Naive thymus-derived CD4-positive, alpha-beta T cell (primary cell): ENCODE measurements at places on chromosomes 1 and 21.

DNA sequence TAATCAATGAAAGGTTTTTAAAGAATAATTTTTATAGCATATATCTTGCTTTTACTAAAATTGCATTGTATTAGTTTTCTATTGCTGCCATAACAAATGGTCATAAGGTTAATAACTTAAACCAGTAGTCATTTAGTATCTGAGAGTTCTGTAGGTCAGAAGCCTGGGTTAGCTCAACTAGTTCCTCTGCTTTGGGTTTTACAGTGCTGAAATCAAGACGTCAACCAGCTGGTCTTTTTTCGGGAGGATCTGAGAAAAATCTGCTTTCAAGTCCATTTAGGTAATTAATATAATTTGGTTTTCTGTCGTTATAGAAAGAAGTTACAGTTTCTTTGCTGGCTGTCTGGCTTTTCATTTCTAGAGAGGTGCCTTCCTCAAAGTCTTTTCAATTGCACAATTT is 577.7 kb downstream of the MRPL39 start:
- no peak for DNase-seq

DNA sequence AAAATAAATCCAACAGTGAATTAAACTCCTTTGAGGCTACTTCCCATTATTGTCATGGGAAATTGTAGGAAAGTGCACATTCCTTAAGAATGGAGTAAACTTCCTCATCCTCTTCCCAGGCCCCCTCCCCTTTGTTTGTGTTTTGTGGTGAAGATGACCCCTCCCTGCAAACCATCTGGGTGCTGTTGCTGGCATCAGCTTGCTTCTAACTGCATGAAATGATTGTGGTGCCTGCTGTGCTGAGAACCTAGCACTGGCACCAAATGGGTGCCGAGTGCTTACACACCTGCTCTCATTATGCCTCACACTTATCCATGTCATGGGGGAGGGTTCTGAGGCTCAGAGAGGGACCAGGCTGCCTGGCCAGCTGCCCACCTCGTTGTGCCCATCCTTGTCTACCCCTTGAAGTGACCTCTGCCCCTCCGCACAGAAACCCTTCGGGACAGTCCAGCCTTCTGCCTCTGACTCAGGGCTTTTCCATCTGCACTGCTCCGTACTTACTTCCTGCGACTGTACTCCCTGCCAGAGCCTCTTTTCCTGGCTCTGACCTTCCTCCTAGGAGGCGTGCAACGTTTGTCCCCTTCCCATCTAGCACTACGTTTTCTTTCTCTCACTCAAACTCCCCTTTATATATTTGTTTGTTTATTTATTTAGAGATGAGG is 30.6 kb downstream of the CAPN2 start:
- DNase-seq: no peak

DNA sequence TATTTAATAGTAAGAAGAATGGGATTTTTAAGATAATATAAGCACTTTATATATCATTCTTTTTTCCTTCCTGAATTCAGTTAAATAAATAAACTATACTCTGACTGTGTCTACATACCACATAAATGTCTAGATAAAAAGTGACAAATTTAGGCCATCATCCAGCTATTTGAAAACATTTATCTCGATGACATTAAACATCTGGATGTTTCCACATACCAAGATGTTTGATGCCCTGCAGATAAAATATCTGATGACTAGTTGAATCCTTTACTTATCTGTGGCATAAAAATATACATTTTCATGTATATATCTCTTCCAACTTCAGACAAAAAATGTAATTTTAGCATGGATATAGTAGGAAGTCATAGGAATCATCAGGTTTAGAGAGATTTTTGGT is 348.3 kb downstream of the DPYD start:
- DNase-seq: no peak

DNA sequence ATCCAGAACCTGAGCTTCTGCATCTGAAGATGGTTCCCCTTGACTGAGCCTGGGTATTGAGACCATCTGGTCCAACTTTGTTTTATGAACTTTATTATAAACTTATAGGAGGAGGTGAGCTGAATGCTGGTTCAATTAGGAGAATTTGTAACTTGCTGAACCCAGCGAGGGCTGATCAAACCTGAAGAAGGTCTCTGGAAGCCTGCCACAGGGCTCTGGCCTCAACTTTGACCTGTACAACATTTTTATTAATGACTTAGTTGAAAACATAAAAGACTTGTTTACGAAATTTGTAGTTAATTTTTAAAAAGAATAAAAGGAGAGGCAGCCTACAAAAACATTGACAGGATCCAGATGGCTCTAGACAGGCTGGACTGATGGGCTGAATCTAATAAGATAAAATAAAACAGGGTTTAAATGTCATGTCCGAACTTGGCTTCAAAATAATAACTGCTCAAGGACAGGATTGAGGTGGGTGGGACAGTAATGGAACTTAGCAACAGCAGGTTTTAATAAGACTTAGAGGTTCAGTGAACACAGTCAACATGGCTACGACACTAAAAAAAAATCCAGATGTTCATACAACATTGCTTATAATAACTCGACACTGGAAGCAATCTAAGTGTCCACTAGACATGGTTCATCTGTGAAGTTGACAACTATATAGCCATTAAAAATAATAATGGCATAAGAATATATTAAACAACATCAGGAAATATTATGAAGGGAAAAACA is 53.4 kb upstream of the GJB5 start:
- DNase-seq: no peak

DNA sequence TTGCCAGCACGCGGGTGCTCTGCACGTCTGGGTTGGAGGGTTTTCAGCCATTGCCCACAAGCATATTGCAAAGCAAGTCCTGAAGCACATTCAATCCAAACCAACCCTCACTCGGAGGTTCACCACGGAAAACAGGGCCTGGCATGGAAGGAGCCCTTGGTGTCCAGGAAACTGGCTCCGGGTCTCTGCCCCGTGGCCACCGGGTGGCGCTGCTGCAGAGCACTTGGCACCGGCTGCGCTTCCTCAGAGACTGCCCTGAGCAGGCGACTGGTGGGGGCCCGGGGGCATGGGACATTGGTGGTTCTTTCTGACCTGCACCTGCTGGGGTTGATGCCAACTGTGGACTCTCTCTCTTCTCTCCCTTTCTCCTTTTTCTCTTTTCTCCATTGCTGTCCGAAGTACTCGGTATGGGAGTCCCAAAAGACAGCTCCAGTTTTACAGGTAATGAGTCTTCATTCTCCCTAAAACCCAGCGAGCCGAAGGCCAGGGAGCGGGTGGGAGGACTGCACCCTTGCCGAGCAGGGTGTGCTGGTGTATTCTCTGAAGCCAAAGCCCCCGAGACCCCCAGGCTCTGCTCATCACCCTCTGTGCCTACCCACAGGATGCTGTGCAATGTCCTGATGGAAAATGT is 4.1 kb upstream of the KCNAB2 start:
- no peak for DNase-seq

- no peak for DNase-seq
These were observed 19.8 kb upstream of the PTAFR start for GRCh38 chr1:28196330-28196729.

- no peak for DNase-seq
These were observed 8.0 kb upstream of the TMEM52 start for GRCh38 chr1:1926886-1927660.

- no peak for DNase-seq
These were observed 355.7 kb upstream of the DPYD start for GRCh38 chr1:98276514-98276913.

GRCh38 chr1:62953633-62954032 is 169.7 kb downstream of the ATG4C start:
- no peak for DNase-seq

GRCh38 chr1:2163205-2163604 is 31.4 kb downstream of the FAAP20 start:
- no peak for DNase-seq

DNA sequence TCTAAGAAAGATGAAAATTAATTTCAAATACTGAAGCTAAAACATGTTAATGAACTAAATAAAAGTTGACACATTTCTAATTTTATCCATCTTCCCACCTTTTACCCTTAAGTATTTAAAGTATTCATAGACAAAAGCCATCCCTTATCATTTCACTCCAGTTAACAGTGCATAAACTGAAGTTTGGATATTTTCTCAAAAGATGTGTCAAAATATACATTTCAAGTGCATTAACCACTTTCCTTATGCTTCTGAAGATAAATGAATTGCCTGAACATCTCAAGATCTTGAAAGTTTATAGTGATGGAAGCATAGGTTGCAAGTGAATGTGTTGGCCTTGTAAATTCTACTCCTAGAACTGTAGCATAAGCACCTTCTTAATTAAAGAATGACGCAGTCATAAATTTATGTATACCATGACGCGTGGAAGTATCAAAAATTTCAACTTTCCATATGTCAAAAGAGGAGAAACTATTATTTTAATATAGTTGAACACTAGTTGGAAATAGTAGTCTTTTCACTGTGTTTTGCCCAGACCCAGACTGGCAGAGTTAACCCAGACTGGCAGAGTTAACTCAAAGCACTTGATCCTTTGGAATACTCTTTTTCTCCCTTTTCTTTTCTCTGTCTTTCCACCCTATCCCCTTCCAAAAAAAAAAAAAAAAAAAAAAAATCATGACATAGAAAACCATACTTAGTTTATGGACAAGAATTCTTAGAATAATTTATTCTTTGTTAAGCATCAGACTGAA is 282.6 kb upstream of the C1orf105 start:
- DNase-seq: no peak

DNA sequence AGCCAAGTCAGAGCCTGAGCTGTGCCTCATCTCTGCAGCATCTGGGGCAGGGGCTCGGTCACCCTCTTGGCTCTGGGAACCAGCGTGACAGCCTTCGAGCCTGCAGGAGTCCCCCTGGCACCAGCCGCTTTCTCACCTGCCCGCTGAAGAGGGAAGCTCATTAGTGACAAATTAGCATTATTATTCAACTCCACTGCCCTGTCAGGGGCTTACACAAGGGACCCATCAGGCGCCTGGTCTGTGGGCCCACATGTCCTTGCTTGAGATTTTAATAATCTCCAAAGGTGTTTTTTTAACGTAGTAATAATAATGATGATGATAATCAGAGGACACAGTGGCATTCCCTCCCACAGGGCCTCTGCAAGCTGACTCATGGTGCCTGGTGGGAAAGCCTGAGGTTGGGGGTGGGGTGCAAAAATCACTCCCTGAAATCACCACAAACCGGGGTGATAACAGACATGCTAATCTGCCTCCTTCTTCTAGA is 98.1 kb upstream of the IGSF21 start:
- no peak for DNase-seq

DNA sequence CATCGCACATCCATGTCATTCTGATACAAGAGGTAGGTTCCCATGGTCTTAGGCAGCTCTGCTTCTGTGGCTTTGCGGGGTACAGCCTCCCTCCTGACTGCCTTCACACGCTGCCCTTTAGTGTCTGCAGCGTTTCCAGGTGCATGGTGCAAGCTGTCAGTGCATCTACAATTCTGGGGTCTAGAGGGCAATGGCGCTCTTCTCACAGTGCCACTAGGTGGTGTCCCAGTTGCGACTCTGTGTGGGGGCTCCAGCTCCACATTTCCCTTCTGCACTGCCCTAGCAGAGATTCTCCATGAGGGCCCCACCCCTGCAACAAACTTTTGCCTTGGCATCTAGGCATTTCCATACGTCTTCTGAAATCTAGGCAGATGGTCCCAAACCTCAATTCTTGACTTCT is 138.2 kb upstream of the BRINP3 start:
- DNase-seq: no peak

GRCh38 chr1:2948751-2949680 is 72.3 kb upstream of the ACTRT2 start:
- no peak for DNase-seq

- DNase-seq: no peak
These were observed 14.0 kb downstream of the JUN start for GRCh38 chr1:58769809-58770320.

- no peak for DNase-seq
These were observed 1.1 kb upstream of the COQ8A start for GRCh38 chr1:226938903-226939437.

DNA sequence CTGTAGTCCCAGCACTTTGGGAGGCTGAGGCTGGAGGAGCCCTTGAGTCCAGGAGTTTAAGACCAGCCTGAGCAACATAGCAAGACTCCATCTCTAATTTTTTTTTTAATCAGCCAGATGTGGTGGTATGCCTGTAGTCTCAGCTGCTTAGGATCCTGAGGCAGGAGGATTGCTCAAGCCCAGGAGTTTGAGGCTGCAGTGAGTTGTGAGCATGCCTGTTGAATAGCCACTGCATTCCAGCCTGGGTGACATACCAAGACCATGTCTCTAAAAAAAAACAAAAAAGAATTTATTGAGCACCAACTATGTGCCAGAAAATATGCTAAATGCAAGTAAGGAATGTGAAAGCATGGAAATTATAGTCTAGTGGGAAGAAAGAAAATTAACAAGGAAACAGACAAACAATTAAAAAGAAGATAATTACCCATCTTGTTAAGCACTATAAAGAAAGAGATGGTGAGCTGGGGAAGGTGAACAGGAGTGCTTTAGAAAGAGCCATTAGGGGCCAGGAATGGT is 104.0 kb upstream of the ZNF678 start:
- DNase-seq: no peak

GRCh38 chr1:19619697-19620384 is 24.3 kb upstream of the NBL1 start:
- no peak for DNase-seq

- DNase-seq: no peak
These were observed 7.6 kb downstream of the EPHX4 start for GRCh38 chr1:92037400-92037799.

DNA sequence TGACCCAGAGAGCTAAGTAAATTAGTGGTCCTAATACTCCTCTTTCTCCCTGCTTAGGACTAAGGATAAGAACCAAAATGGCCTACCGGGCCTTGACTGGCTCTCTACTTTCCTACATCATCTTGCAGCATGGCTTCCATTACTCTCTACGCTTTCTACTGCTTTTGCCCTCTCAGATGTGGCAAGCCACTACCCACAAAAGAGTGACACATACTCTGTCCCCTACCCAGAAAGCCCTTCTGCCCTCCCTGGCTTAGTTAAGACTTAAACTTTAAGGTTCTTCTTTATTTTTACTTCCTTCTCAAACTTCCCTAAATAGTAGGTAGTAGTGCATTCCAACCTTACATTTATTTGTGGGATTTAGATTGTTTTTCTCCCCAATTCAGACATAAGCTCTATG is 228.1 kb downstream of the TPR start:
- no peak for DNase-seq

DNA sequence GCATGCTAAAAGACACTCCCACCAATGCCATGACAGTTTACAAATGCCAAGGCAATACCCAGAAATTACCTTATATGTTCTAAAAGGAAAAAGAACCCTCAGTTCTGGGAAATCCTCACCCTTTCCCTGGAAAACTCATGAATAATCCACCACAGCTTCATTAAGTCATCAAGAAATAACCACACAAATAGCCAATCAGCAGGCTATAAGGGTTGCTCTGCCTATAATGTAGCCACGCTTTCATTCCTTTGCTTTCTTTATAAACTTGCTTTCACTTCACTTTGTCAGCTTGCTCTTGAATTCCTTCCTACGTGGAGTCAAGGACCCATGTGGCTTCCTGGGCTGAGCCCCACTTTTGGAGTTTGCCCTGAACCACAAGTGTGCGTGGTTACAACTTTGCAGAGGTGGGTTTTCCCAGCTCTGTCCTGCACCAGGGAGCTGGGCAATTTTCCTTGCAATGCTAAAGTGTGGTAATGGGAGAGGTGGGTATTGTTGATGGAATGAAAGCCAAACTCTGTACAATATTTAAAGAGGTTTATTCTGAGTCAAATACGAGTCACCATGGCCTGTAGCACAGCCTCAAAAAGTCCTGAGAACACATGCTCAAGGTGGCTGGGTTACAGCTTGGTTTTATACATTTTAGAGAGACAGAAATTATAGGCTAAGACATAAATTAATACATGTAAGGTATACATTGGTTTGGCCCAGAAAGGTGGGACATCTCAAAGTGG is 42.2 kb upstream of the COG2 start:
- no peak for DNase-seq

GRCh38 chr1:153415850-153416570 is at the start of gene S100A7A:
TSS of gene S100A7A (plus strand) at chr1:153416520. CDS start at chr1:153418083, 1,563 bp downstream.
- DNase-seq: no peak

GRCh38 chr1:9395018-9395417 is 102.3 kb downstream of the SPSB1 start:
- no peak for DNase-seq
